ENCODE measurements at places on chromosomes 5 and 9.

GRCh38 chr9:90966480-90967144 lies 165.0 kb downstream of the SYK start:
- DNase-seq, result no peak

DNA sequence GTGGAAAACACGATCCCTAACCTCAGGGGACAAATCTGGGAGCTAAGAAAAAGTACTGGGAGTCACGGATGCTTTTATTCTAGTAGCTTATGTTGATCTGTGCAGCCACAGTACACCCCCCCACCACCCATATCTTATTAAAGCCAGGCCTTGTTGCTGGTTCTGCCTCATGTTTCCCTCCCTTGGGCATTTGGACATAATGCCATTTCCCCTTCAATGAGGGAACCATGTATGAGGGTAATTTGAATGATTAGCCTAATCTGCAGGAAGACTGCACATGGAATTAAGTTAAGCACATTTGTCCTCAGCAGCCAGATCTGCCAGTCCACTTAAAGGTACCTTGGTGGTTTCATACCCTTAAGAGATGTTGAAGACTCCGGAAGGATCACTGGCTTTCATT lies 102.0 kb downstream of the ARHGAP26 start:
- DNase-seq, result no peak

GRCh38 chr5:91007251-91007650 lies 375.9 kb downstream of the ARRDC3 start:
- no peak for DNase-seq

- DNase-seq, result no peak
Measured at GRCh38 chr9:120307599-120307998, 272.4 kb downstream of the CDK5RAP2 start.

GRCh38 chr5:159933531-159934485 lies 17.5 kb downstream of the ADRA1B start:
- DNase-seq, result no peak

DNA sequence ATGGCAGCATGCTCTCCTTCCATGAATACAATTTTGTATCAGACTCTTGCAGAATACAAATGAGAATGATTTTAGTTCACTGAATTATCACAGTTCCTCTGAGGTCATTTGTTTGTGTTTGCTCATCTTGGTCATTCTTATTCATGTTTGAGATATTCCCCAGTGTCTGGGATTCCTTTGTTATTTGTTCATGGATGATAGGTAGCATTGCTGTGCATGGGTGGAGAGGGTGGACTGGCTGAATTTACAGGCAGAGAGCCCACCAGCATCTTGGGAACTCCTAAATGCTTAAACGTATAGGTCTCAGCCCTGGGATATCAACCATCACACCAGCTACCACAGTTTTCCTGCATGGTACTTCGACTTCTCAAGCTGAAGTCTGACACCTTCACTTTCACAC lies 459.8 kb downstream of the CCDC171 start:
- no peak for DNase-seq

GRCh38 chr9:14183001-14183400 lies 130.9 kb downstream of the NFIB start:
- DNase-seq, result no peak

DNA sequence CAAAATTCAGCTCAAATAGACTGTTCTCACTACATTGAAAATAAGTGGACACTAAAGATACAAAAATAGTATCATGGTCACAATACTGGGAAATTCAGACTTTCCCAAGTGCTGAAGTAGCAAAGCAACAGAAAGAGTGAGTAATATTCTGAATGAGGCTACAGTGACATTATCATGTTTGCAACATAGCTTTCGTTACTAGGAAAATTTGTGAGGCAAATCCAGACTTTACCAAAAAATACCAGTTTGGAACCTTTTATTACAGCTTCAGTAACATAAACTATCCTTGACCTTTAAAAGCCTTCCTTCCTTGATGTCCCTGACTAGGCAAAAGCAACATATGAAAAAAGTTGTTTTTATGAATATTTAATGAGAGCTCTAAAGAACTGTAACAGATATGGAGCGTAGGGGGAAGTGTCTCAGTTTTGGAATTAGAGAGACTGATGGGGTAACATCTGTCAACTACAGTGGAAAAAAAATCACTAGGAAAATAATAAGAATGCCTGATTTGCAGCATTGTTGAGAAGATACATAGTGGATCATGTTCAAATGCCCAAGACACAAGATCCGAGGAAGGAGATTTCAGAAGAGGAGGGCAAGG lies 312.9 kb downstream of the ADGRV1 start:
- no peak for DNase-seq

DNA sequence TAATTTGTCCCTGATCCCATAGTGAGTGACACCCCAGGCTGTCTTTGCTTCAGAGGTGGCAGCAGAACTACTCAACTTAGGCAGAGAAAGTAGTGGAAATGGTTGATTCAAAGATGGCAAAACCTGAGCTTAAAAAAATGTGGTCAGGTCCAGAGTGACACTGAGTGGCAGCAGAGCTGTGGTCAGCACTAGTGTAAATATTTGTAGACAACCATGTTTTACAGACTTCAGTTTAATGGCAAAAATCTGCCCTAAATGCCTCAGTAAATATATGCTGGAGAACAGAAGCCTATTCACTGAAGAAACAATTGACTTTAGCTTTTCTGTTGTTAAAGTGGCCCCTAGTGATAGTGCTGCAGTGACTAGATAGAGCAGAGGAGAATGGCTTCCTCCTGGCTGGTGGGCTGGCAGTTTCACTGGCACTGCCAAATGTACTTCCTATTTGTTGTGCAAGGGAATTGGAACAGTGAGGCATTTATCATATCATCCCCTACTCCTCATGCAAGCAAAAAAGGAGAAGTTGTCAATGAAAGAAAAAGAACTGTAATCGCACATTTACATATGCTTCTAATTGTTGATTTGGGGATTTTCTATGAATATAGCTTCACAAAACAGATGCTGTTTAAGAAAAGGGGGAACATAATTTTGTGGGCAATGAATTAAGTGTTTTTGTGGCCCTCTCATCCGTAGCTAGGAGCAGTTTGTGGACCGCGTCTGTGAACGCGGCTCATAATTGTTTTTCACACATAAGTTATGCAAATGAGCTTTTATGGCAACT lies 12.0 kb downstream of the PBX3 start:
- no peak for DNase-seq

DNA sequence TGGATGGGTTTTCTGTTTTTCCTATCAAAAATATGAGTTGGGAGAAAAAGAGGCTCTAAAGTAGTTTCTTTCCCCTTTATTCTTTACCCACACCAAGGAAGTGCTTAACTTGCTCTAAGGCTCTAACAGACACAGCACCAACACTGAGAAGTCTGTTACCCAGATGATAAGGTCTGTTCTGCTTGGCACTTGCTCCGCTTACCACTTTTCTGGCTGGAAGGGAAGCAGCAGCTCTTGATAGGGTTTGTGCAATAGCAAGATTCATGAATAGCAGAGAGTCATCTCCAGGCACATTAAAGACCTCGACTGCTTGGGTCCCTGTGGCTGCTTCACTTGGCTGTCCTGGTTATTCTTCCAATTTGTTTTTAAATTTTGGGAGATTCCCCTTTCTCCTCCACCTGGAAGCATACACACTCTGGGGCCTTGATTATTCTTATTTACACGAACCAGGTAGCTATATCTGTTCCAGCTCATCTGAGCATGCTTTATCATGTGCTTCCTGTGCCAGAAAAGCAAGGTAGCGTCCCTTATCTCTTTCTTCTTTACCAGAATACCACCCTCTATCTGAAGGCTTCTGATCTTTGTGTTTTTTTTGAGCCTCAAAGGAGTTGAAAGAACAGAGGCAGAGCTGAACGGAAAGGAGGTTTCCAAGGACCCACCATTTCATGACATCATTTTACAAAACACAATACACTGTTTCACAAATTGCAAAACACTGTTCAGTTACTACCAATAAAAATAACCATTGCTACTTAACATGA lies 24.8 kb downstream of the PPP3R2 start:
- no peak for DNase-seq

- no peak for DNase-seq
Measured at GRCh38 chr9:135355521-135356011, 124.0 kb upstream of the PPP1R26 start.

GRCh38 chr5:37668524-37669047 lies 171.3 kb downstream of the GDNF start:
- DNase-seq, result no peak

GRCh38 chr9:33908749-33909148 lies 91.8 kb downstream of the UBE2R2 start:
- no peak for DNase-seq

DNA sequence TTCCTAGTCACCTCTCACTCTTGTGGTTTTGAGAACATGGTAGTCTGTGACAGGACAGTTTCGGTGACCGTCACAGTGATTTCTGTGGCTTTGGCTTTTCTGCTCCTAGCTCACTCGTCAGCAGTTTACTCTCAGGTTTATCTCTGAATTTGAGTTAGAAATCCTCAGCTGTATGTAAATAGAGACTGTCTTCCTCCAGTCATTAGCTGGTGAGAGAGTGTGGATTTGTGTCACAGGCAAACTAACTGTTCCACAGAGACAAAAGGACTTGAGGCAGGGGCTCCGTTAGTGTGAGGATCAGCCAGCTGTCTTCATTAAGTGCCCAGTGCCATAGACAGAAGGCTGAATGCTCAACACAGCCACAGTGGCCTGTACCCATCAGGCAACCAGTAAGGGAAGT lies 131.4 kb downstream of the CD180 start:
- DNase-seq, result peak; percentile 34

DNA sequence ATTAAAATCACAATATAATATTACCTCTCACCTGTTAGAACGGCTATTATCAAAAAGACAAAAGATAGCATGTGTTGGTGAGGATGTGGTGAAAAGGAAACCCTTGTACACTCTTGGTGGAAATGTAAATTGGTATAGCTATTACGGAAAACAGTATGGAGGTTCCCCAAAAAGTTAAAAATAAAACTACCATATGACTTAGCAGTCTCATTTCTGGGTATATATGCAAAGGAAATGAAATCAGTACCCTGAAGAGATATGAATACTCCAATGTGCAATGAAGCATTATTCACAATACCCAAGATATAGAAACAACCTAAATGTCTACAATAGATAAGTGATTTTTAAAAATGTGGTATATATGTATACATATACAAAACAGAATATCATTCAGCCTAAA lies 199.9 kb downstream of the SNX18 start:
- no peak for DNase-seq

DNA sequence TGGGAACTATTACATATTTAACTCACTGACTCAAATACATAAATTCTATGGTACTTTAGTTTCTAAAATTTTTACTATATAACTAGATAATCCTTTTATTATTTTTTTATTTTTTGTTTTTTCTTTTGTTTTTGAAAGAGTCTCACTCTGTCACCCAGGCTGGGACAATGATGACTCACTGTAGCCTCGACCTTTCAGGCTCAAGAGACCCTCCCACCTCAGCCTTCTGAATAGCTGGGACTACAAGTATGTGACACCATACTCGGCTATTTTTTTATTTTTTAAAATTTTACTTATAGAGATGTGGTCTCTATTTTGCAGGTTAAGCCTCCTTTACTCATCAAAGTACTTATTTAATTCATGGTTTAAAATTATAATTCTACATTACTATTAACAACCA lies 92.2 kb upstream of the SLCO4C1 start:
- no peak for DNase-seq

DNA sequence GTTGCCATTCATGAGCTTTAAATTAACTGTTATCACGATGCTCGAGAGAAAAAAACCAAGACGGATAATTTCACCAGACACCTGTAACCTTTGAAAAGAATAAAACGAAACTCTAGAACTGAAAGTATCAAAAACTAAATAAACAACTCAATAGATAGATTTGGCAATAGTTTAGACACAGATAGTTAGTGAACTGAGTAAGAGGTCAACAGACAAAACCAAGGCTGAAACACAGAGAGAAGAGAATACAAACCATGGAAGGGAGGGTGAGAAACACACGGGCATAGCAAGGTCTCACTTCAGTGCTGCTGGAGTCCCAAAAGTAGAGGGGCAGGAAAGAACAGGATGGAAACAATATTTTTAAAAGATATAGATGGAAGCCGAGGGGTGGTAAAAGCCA lies 3.3 kb upstream of the OR2V1 start:
- DNase-seq, result no peak

GRCh38 chr5:97568382-97568781 lies 385.3 kb upstream of the RIOK2 start:
- no peak for DNase-seq

- no peak for DNase-seq
Measured at GRCh38 chr9:85117831-85118230, 448.3 kb downstream of the NTRK2 start.

DNA sequence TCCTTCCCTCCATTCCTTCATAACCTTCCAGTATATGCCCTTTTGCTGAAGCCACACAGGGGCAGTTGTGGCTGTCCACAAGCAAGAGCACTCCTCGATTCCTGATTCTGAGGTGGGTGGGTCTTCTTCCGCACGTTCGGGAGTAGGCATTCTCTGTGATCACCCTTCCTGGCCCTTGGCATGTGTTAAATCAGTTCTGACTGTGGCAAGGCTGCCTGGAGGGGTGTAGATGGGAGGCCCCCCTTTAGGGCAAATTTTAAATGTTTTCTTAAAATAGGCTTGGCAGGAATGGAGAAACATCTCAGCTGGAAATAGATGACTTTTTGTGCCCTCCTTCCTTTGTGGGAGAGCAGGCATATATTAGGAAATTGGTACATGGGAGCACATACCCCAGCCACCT lies 3.1 kb downstream of the AGXT2 start:
- DNase-seq, result no peak

DNA sequence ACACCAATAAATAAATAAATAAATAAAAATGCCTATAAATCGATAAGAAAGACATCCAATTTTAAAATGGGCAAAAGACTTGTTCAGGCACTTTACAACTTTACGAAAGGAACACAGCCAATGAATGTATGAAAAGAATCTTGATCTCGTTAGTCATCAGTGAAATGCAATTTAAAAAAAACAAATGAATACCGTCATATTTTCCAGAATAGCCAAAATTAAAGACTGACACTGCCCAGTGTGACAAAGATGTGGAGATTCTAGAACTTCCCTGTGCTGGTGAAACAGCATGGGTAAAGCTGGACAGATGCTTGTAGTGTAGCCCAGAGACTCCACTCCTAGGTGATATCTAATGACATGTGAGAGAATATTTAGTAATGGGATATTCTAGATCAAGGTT lies 127.1 kb downstream of the GOLPH3 start:
- DNase-seq, result no peak

GRCh38 chr5:157387683-157388093 lies 72.3 kb upstream of the NIPAL4 start:
- no peak for DNase-seq

- DNase-seq, result no peak
Measured at GRCh38 chr5:67098656-67099055, 97.9 kb downstream of the CD180 start.

DNA sequence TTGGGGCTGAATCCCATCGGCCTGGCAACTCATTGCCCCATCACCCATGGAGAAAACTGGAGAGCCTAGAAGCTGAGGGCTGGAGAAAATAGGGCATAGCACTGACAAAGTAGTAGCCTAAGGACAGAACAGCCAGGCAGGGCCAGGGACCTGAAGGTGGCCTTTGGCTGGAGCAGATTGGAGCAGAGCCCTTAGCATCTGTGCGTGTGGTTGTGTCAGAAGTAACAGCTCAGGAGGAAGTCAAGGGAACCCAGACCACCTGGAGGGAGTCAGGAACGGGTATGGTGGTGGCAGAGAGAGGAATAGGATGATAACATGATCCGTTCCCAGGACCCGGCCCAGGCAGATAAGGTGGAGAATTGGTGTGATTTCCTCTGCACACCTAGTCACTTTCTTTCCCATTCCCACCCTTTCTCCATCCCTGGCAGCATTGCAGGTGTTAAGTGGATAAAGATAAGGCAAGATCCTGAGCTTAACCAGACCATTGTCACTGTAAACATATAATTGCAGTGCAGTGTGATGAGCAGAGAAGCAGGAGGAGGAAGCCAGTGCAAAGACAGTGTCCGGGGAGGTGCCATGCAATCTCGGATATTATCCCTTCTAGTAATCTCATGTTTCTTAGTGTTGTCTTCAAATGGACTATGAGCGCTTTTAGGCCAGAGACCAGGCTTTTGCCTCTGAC lies 67.0 kb downstream of the NDFIP1 start:
- DNase-seq, result no peak

Measured in GM13977 (cell line).